ENCODE measurements at places on chromosomes 12 and 14.

- DNase-seq, result no peak
Measured at GRCh38 chr12:46445093-46445492, 72.5 kb upstream of the SLC38A2 start.

DNA sequence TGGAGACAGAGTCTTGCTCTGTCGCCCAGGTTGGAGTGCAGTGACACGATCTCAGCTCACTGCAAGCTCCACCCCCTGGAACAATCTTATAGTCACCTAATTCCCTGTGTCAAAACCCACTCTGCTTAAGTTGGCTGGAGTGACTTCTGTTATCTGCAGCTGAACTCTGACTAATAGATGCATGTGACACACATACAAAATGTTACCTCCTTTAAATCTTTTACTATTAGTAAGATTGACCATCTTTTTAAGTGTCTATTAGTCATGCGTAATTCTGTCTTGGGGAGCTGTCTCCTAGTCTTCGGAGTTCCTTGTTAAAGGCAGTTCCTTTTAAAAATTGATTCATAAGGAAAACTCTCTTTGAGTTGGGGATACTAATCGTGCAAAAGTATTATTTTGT is 7.4 kb downstream of the IFI27L1 start:
- DNase-seq, result no peak

DNA sequence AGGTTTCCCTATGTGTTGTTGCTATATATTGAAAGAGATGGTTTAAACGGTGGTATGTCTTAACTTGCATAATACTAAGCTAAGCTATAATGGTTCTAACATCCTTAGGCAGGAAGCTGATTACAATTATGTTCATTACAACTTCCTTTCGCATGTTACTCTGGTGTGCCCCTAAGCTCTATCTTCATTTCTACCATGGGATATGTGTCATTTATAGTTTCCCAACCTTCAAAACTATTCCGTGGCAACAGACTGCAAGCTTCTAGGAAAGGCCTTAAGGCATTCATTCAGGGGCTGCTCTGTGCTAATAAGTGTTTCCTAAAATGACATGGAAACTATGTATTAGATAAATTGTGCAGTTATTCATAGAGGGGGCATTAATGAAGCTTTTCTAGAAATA is 294.6 kb downstream of the GXYLT1 start:
- DNase-seq, result no peak

- no peak for DNase-seq
Measured at GRCh38 chr12:630656-631632, 32.3 kb downstream of the NINJ2 start.

GRCh38 chr14:48937541-48938195 is 648.5 kb downstream of the RPS29 start:
- no peak for DNase-seq
